ENCODE measurements at places on chromosomes 16 and 17.

GRCh38 chr17:44661835-44662234 is 5.6 kb downstream of the MEIOC start:
- DNase-seq: no peak

- no peak for DNase-seq
These were observed 8.6 kb downstream of the RFWD3 start for GRCh38 chr16:74657870-74658642.

DNA sequence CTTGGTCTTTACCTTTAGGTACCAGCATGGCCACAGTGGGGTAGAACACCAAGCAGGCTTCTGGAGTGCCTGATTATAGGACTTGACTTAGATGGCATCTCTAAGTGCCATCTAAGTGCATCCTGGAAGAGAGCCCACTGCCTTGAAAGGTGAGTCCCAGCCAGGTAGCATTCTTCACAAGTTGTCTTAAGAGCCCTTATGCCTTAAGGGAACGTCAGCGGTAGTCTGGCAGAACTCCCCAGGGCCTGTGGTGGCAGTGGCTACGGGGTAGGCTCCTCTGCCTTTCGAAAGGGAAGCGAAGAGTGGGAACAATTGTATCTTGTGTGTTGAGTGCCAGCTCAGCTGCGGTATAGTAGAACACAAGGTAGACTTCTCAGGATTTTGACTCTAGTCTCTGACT is 549.0 kb downstream of the HS3ST4 start:
- no peak for DNase-seq

DNA sequence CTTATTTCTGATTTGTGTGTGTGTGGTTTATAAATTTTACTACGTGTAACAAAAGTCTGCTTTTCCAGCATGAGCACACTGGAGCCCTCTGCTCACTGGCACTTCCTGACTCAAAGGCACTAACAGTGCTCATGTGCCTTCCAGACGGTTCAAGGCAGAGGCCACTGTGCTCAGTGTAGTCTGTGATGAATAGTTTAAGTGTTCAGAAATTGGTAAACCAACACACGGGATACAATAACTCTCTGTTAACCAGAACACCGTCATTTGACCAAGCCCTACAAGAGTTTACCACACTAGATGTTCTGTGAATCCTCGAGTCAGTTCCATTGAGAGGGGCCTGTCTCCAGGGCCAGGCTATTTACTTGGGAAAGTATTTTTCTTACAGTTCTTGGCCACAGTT is 191.9 kb downstream of the MRTFB start:
- no peak for DNase-seq

DNA sequence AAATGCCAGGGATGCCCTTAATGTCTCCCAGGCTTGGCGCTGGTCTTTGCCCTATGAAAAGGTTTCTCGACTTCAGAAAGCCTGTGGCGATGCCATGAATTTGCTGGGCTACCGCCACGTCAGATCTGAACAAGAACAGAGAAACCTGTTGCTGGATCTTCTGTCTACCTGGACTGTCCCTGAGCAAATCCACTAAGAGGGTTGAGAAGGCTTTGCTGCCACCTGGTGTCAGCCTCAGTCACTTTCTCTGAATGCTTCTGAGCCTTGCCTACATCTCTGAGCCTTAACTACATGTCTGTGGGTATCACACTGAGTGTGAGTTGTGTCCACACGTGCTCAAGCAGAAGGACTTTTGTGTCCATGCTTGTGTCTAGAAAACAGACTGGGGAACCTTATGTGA is 11.4 kb downstream of the CHST4 start:
- no peak for DNase-seq

DNA sequence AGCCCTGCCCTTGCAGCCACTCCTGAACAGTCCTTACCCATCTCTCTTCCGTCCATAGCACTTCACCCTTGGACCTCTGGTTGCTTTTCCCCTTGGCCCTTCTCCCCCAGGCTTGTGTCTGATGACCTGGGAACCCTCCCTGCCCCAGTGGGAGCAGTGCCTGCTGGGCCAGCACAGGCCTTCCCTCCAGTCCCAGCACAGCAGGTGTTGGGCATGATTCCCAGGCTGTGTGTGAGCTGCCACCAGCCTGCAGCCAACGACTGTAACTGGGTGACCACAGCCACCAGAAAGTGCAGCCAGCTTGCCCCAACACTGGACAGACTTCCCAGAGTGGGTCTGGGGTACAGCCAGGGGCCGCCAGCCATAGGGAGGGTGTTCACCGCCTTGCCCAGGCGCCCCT is 30.0 kb downstream of the CRAMP1 start:
- no peak for DNase-seq

GRCh38 chr17:47279062-47279801 is 25.6 kb downstream of the ITGB3 start:
- no peak for DNase-seq

DNA sequence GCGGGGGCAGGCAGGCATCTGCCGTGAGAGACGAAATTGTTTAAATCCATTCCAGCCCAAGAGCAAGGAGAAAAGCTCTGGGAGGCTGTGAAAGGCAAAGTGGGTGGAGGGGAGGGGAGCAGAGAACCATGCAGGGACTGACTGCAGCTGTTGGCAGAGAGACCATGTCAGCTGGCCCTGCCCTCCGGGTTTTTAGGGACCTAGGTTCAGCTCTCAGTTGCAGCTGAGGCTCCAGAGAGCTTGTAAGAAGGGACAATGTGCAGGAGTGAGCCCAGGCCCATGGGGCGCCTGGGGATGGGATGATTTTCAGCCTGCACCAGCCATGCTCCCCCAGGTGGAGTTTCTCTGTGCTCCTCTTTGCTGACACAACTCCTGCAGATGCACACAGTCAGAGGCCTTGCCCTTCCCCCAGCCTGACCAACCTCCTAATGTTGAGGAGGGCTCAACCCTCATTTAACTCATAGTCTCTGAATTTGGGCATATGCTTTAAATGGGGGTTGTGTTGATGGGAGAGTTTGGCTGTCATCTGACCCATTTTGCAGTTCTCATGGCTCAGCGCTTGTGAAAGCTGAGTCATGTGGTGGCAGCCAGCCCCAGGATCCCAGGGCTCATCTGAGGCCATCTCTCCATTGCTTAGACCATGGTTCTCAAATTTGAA is 70.9 kb downstream of the PLXDC1 start:
- DNase-seq: no peak

DNA sequence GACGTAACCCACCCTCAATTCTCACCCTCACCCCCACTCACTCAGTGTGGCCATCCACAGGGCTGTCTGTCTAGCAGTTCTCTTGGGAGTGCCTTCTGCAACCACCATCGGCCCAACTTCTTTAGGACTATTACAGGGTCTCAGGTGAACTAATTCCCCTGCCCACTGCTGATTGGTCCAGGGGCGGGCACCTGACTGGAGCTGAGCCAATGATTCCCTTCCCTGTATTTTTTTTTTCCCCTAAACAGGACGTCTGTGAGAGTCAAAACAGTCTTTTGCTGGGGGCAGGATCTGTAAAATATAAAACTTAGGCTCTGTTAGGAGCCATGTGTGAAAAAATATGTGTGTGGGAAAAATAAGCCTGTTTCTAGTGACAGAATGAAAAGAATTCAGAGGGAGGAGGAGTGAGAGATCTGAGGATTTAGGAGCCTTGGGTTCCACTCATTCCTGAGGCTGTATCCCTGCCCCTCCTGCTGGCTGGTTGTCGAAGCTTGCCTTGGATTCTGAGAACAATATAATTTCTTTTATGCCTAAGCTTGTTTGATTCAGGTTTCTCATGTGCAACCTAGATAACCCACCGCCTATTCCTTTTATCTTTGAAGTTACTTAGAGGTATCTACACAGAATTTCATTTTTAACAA is 115.0 kb downstream of the SPACA3 start:
- DNase-seq: no peak

DNA sequence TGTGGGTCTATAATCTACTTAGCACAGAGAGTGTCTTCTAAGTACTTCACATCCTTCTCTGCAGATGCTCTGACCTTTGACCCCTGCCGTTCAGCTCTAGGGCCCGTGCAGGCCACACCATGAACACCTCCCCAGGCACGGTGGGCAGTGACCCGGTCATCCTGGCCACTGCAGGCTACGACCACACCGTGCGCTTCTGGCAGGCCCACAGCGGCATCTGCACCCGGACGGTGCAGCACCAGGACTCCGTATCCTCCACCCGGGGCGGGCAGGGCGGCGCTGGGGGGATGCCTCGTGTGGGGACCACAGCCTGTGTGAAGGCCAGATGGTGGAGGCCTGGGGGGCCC is 686 bp downstream of the MLST8 start:
- no peak for DNase-seq

GRCh38 chr16:23072769-23073549 is 76.3 kb downstream of the USP31 start:
- DNase-seq: no peak

DNA sequence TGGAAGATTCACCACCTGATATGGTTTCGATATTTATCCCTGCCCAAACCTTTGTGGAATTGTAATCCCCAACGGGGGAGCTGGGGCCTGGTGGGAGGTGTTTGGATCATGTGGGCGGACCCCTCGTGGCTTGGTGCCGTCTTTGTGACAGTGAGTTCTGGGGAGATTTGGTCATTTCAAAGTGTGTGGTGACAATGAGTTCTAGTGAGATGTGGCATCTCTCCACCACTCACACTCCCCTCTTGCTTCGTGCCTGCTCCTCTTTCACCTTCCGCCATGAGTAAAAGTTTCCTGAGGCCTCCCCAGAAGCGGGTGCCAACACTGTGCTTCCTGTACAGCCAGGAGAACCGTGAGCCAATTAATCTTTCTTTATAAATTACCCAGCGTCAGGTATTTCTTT is 9.7 kb downstream of the CCDC57 start:
- no peak for DNase-seq

GRCh38 chr17:65260626-65261025 is 123.5 kb downstream of the RGS9 start:
- DNase-seq: no peak

GRCh38 chr16:709566-710499 is 4.2 kb upstream of the FBXL16 start:
- DNase-seq: no peak

DNA sequence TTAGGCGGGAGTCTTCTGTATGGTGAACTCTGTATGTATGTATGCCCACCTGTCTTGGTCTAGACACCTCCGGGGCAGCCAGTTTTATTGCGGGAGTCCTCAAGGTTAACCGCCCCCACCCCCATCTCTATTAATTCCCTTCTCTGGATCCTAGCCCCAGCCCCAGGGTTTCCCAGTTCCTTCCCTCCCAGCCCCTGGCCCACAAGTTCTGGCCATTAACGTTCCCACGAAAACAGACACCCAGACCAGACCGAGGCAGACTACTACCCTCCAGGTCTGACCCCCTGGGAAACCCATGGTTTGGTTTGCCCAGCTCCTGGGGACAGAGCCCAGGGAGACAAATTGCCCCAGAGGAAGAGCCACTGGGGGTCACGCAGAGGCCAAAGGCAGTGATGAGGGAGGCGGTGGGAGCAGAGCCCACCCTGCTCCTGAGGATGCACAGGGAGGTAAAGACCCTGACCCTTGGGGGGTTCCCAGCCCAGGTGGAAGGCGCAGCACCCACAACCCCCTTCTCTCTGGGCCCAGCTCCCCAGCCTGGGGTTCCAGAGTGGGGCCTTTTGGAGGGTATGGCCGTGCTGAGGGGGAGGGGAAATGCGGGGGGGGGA is 8.5 kb downstream of the TBKBP1 start:
- no peak for DNase-seq

- no peak for DNase-seq
These were observed 11.3 kb upstream of the TRAP1 start for GRCh38 chr16:3728424-3729160.

GRCh38 chr16:12627394-12627793 is 176.3 kb downstream of the CPPED1 start:
- no peak for DNase-seq

- no peak for DNase-seq
These were observed 75.9 kb downstream of the GOSR1 start for GRCh38 chr17:30552994-30553566.

DNA sequence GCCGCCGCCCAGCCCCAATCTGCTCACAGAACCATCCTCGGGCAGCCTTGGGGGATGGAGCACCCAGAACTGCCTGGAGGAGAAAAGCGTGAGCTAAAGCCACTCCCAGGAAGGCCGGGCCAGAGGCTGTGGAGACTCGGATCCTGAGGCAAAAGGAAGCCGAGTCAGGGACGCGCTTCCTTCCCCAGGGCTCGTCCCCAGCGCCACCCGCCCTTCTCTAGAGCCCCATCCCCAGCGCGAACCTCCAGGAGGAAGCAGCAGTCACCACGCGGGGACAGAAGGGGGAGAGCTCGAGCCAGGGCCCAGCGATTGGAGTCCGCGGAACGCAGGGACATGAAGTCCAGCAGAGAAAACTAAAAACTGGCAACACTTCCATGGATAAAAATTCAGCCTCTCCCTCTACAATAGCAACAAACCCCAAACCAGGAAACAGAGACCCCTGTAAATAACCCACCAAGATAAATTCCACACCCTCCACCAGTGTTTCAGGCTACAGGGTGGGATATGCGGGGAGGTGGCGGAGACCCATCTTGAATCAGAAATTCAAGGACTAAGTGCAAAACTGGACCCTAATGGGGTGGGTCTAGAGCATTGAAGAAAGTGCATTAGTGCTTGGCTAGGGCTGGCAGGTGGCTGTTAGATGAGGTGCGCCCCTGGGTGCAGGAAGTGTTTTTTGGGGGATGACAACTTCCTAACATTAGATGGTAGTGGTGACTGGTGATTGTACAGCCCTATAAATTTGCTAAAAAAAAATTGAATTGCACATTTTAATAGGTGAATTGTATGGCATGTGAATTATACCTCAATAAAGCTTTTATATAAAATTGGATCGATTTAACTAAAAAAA is 116.1 kb upstream of the METRNL start:
- peak; percentile 30 for DNase-seq

DNA sequence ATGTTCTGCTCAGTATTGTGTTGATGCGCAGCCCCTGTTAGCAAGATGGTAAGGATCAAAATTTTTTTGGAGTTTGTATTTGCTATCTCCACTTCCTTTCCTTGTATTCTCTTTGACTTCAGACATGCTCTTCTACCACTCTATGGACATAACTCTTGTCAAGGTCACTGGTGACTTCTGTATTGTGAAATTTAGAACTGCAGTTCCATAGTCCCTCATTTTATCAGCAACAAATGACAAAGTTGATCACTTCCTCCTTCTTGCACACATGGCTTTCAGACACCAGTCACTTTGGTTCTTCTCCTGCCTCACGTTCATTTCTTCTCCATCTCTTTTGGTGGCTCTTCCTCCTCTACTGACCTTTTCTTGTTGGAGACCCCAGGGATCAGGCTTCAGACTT is 21.1 kb downstream of the COX11 start:
- no peak for DNase-seq

- DNase-seq: no peak
These were observed 1.9 kb upstream of the SLC5A2 start for GRCh38 chr16:31480851-31481536.

DNA sequence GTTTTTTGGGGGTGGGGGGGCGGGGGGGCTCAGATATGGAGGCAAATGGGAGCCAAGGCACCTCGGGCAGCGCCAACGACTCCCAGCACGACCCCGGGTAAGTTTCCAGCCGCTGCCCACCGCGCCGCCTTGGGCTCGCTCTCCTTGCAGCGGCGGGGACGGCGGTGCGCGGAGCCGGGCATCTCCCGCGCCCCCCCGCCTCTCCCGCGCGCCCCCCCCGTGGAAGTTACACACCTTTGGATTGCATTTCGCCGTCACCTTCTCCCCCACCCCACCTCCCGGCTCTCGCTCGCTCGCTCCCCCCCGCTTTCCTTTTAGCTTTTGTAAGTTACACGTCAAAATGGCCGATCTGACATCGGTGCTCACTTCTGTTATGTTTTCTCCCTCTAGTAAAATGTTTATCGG is 387 bp downstream of the MSI2 start:
- peak; percentile 27 for DNase-seq
